ENCODE measurements at places on chromosomes 1 and 21. TPM values are rescaled to one million over a fixed set of nuclear protein-coding genes. Genes with fewer than 3 reads are reported as not detected.

The KIF2C gene
- 1.5 TPM for total RNA-seq

The SERPINC1 gene
- not detected for total RNA-seq

The CBS gene
- 0.81 TPM for total RNA-seq

The INTS7 gene
- 9.5 TPM for total RNA-seq

The AIM2 gene
- total RNA-seq = 7.8 TPM

DNA sequence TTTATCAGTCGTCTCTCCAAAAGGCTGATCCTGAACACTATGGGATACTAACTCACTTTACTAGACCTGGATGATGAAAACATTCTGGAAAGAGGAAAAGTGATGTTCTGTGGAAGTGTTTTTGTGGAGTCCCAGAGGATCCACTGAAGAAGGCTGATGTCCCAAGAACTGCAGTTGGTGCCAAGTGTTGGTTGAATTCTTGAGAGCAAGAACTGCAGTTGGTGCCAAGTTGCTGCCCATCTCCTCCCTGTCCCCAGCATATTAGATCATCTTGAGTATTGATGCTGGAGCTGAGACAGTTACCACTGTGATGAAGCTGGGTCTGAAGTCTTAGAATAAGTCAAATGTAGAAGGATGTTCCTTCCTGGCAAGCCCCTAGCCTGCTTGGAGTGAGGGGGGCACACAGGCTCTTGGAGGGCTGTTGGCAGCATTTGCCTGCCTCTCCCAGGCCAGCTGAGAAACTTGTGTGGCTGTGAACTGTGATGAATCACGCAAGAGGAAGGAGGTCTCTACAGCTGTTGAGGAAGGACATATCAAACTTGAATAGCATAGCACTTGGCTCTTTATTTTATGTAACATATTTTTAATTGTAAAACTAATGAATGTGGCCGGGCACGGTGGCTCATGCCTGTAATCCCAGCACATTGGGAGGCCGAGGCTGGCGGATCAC, 48.1 kb downstream of the DNAJC6 start:
- H3K27me3 ChIP-seq = no peaks in the 10 kb centered on the region
- no peak for DNase-seq
- H3K4me1 ChIP-seq = no peaks in the 10 kb centered on the region
- no peak overlapping the region for H3K4me3 ChIP-seq

GRCh38 chr1:177286396-177286795, 115.6 kb downstream of the BRINP2 start:
- H3K27me3 ChIP-seq = no peaks in the 10 kb centered on the region
- H3K36me3 ChIP-seq = no peaks in the 10 kb centered on the region
- DNase-seq = no peak
- no peak overlapping the region for H3K27ac ChIP-seq

DNA sequence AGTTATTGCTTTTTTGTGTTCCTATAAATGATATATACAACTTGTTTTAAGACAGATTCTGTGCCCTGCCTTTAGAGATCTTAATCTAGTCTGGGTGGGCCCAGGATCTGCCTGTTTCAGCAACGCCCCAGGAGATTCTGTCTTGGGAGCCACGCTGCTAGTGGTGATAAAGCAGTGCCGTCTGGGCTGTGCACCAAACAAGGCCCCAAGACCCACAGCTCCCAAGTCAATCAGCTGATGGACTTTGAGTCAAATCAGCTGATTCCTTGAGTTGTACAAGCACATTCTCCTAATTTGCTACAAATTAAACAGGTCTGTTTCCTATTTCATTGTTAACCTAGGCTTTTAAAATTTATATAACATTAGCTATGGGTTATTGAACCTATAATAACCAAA, 15.7 kb upstream of the SLC44A3 start:
- H3K36me3 ChIP-seq = no peaks in the 10 kb centered on the region
- no peak overlapping the region for H3K27ac ChIP-seq
- DNase-seq = no peak

GRCh38 chr1:152580433-152580832, at the start of gene LCE3D:
TSS of gene LCE3D (minus strand) at chr1:152580516. CDS start at chr1:152579936, 580 bp downstream.
- H3K4me1 ChIP-seq = no peaks in the 10 kb centered on the region
- H3K4me3 ChIP-seq = no peak within 1 kb of the TSS

DNA sequence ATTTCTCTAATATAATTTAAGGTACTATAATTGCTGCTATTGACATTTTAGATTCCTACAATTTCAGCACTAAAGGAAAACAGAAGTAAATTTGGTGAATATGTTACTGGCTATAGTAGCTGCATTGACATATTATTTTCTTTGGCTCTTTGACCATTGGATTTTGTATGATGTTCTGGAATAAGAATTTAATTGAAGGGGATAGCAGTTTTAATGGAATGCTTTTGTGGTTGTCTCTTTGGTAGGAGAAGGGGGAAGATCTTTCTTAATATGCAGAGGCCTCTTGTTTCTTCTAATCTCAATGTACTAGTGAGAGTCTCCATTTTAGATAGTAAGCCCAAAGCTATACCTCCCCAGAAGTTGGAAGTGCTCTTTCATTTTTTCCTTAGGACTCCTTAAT, 6.9 kb downstream of the DTL start:
- no peaks in the 10 kb centered on the region for H3K27me3 ChIP-seq
- H3K4me1 ChIP-seq = peaks cover 13% of the 10 kb centered on the region
- H3K4me3 ChIP-seq = no peak overlapping the region
- DNase-seq = no peak

GRCh38 chr21:44749116-44749758, 37.9 kb upstream of the TSPEAR start:
- DNase-seq = no peak
- H3K36me3 ChIP-seq = no peaks in the 10 kb centered on the region
- no peaks in the 10 kb centered on the region for H3K27me3 ChIP-seq
- no peak overlapping the region for H3K27ac ChIP-seq
- no peak overlapping the region for H3K4me3 ChIP-seq

DNA sequence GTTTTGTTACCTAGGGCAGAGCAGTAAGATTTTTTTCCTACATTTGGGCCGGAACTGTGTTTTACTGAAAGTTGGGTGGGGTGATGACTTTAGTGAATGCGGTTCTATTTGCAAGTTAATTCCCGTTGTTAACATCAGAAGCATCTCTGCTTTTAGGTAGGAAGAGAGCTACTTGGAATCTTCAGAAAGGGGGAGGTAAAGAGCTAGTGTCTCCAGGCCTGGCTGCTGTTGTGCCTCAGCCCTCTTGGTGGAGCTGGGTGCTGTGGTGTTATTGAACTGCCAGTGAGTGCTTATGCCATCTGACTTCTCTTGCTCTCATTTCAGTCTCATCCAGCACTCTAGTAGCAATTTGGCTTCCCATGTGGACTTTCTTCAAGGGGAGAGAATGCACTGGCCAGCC, 3.4 kb downstream of the KDM4A start:
- peaks cover 35% of the 10 kb centered on the region for H3K4me1 ChIP-seq
- DNase-seq = no peak
- H3K27ac ChIP-seq = no peak overlapping the region
- no peak overlapping the region for H3K4me3 ChIP-seq
- peaks cover 31% of the 10 kb centered on the region for H3K36me3 ChIP-seq

GRCh38 chr1:92118826-92119225, 38.7 kb downstream of the BTBD8 start:
- no peak overlapping the region for H3K4me3 ChIP-seq
- no peaks in the 10 kb centered on the region for H3K36me3 ChIP-seq
- DNase-seq = no peak
- no peaks in the 10 kb centered on the region for H3K4me1 ChIP-seq
- H3K27me3 ChIP-seq = no peaks in the 10 kb centered on the region

DNA sequence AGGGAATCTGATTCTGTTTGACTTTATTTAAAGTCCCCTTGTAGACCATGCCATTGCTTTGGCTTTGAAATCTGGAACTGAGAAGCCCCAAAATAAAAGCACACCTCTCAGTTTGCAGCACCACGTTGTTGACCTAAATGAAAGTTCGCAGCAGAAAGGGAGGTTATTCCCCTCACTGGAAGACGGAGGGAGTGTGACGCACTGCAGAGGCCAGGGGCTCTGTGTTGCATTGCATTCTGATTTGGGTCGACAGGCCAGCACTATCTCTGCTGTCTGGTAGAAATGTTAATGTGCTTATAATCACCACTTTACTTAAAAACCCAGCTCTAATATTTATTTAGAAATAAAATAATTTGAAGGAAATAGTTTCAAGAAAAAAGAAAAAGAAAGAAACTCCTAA, 675.2 kb upstream of the NR5A2 start:
- H3K27me3 ChIP-seq = no peaks in the 10 kb centered on the region
- DNase-seq = no peak
- H3K36me3 ChIP-seq = no peaks in the 10 kb centered on the region

DNA sequence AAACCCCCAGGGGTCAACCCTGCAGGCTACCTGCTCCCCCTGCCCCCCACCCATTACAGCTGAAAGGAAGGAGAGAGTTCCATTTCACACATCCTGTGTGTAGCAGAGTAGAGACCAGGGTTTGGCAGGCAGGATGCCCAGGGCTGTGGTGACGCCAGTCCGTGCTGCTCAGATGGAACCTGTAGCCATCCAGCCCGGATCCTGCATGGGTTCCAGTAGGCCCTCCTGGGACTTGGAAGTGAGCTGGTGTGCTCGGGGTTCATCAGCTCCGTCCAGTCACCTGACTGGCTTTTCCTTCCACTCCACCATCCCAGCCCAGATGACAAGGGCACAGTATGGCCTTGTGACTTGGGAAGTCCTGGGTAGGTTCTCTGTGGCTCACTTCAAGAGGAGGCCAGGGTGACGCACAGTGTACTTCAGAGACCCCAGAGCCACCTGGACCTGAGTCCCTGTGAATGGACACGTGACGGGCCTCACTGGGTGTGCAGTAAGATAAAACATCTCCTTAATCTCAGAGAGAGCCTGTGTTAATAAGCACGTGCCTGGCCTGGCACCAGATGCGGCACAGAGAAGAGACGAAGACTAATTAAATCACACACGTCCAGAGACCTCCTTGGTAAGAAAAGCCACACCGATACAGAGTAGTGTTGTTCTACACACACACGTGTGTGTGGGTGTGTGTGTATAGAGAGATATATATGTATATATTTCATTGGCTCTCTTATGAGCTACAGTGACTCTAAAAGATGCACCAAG, 16.0 kb downstream of the ITPKB start:
- H3K27me3 ChIP-seq = no peaks in the 10 kb centered on the region
- peaks cover 32% of the 10 kb centered on the region for H3K36me3 ChIP-seq
- peaks cover 97% of the 10 kb centered on the region for H3K4me1 ChIP-seq

DNA sequence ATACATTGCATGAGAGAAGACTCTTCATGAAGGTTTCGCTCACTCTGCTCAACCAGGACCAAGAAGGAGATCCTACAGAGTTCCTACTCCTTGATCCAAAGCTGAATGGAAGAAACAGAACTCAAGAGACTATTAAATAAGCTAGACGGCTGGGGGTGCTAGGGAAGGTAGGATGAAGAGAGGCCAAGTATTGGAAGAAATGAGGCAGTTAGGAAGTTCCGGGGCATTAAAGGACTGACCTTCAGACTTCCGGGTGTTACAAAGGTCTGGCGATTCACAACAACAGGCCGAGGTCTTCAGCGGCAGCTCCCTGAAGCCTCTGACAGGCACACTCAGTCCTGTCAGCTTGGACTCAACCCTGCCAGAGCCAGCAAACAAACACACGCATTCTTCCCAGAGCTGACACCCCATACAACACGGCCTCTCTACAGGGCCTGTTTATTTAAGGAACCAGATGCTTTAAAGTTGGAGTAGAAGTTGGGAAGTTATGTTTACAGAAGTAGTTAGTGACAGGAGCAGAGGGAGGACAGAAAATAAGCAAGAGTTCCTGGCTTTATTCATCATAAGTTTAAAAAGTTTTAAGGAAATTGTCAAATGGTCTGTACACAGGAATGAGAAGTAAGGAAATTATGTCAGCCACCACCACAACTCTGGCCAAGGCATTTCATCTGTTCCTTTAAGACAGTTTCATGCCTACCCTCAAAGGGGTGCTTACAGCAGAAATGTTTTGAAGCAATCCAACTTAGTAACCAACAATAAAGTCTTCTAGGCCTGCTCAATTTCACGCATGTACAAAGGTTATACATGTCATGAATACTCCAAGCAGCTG, 4.7 kb downstream of the SORT1 start:
- H3K4me3 ChIP-seq = no peak overlapping the region
- H3K27me3 ChIP-seq = peaks cover 35% of the 10 kb centered on the region
- no peak overlapping the region for H3K27ac ChIP-seq
- no peaks in the 10 kb centered on the region for H3K36me3 ChIP-seq

GRCh38 chr1:65207317-65207716, 59.3 kb downstream of the AK4 start:
- H3K36me3 ChIP-seq = no peaks in the 10 kb centered on the region
- no peaks in the 10 kb centered on the region for H3K4me1 ChIP-seq
- no peak overlapping the region for H3K27ac ChIP-seq
- no peak overlapping the region for H3K4me3 ChIP-seq
- DNase-seq = no peak

DNA sequence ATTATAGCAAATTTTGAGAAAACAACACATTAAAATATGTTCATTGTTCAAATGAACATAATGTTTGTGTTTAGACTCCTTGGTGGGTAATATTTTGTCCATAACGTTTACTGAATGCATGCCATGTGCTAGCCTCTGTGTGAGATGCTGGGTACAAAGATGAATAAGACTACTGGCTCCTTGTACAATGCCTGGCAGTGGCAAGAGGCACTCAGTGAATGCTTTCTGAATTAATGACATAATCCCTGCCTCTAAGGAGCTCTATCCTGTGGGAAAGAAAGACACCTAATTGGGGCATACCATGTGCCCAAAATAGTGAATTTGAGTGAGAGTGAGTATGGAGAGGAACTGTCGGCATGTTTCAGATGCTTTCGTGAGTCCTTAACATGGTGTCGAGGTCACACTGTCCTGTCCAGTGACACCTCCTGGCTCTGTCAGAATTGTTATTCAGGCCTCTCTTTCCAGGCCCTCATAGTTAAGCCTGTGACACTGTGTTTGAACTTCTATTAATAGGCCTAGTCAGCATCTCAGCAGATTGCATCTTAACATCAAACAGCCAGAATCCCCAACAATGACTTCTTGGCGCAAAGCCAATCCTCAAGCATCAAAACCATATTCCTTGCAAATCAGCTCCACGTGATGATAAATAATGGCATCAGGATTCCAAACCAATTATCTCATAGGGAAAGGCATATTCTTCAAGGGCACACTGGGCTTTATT, 32.8 kb upstream of the S1PR1 start:
- H3K4me1 ChIP-seq = no peaks in the 10 kb centered on the region
- H3K4me3 ChIP-seq = no peak overlapping the region
- no peaks in the 10 kb centered on the region for H3K27me3 ChIP-seq
- no peaks in the 10 kb centered on the region for H3K36me3 ChIP-seq

DNA sequence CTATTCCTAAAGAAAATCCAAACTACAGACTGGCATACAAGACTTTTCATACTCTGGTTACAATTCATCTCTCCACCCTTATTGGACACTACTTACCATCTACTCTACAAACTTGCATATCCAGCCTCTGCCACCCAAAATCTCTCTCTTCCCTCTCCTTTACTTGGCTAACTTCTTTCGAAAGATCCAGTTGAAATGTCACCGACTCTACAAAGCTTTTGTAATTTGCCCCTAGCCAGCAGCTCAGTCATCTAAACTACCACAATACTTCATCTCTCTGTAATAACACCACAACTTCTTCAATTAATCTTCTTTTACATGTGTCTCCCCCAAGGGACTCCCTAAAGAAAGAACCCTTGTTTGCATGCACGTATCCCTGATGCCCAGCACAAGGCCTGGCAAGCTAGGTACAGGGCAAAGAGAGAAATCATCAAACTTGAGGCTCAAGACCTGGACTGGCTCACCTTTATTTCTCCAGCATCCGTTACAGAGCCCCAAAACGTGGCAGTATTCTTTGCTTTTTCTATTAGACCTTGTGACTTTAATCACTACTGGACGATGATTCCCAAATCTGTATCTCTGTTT, 2.7 kb downstream of the ZBTB21 start:
- DNase-seq = no peak
- H3K4me1 ChIP-seq = peaks cover 29% of the 10 kb centered on the region
- H3K27me3 ChIP-seq = no peaks in the 10 kb centered on the region
- H3K36me3 ChIP-seq = no peaks in the 10 kb centered on the region

- H3K4me3 ChIP-seq = no peak overlapping the region
- DNase-seq = no peak
- H3K27ac ChIP-seq = no peak overlapping the region
- no peaks in the 10 kb centered on the region for H3K36me3 ChIP-seq
Measured at GRCh38 chr21:15199414-15200383, 134.9 kb upstream of the NRIP1 start.
